BJ (cell line): ENCODE measurements at places on chromosomes 12 and 14.

- DNase-seq, result peak; percentile 46
These were observed 23.3 kb upstream of the CCER1 start for GRCh38 chr12:90978117-90978770.

DNA sequence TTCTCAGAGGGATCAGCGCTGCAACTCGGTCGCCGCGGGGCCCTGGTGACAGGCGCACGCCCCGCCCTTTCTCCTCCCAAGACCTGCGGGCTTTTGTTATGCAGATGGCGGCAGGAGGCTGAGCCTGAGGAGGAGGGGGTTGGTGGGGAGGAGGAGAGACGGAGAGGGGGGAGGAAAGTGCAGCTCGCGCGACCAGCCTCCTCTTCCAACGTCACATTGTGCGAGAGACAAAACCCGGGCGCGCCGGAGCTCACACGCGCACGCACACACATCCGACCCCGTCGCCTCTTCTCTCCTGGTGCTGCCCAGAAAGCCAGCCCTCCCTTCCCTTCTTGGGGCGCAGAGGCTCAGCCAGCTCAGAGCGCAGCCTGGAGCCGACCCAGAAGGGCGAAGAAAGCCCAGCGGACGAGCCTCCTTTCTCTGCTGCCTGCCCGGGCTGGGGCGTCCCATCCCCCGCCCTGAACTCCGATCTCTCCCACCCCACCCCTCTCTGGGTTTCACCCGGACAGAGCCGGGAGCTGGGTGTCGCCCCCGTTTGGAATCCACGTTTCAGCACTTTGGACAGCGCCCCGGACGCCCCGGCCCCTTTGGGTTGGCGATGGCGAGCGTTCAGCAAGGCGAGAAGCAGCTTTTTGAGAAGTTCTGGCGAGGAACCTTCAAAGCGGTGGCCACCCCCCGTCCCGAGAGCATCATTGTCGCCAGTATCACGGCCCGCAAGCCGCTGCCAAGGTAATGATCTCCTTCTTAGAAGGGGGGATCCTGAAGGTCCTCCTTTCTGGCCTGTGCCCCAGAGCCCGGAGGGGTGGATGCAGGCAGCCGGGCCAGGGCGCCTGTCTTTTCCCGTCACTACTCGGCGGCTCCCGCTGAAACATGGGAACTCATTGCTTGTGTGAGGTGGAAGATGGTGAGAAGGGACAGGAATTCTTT lies at the start of gene SRRM4:
TSS of gene SRRM4 (plus strand) at position 257 of the 927 bp plus-strand sequence. CDS start at position 599, 342 bp downstream.
- DNase-seq, result no peak

- DNase-seq, result no peak
These were observed 74.2 kb upstream of the PYGL start for GRCh38 chr14:51018521-51018920.

- DNase-seq, result no peak
These were observed 47.8 kb upstream of the LTA4H start for GRCh38 chr12:96083020-96083719.
